Osteoblast (primary cell): ENCODE measurements at places on chromosomes 4 and X. TPM values are rescaled to one million over a fixed set of nuclear protein-coding genes. Genes with fewer than 3 reads are reported as not detected.
A peak's percentile ranks its signal among the peaks of the same experiment; 100 is the strongest.

DNA sequence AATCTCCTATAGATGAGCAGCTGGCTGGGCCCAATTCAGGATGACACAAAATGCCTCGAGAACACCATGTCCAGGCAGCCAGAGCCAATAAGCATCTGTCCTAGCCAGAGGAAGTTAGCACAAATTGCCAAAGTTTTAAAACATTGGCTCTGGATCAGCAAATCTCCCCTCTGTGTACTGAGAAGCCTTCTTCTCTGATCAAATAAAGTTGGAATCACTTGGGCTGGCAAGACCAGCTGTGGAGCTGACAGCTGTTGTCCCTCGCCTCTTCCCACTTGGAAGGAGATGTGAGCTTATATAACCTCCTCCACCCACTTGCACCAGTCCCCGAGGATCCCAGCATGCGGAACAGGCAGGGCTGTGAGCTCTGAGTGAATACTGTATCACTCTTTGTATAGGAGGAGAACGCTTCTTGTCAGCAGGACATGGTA is 183.9 kb downstream of the OPHN1 start:
- no peak overlapping the region for H3K4me3 ChIP-seq
- H3K27me3 ChIP-seq: peaks cover 17% of the 10 kb centered on the region

DNA sequence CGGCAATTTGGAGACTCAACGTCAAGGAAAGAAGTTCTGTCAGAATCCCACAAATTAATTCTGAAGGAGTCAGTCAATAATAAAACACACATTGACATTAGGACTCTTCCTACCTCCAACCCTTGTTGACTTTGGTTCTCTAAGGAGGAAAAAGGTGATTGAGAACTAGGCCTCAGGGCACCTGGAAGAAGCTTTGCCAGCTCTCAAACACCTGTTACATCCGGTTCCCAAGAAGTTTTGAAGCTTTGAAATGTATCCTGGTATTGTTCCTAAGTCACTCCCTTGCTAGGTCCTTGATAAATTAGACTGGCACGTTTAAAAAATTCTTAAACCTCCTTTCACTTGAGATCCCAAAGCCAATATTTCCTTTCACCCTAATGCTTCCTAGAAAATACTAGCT is 1.7 kb upstream of the CCDC160 start:
- H3K27me3 ChIP-seq: no peaks in the 10 kb centered on the region
- no peaks in the 10 kb centered on the region for H3K36me3 ChIP-seq
- no peak overlapping the region for H3K4me3 ChIP-seq
- H3K4me1 ChIP-seq: no peaks in the 10 kb centered on the region
- no peak for DNase-seq
- H3K27ac ChIP-seq: no peak overlapping the region

DNA sequence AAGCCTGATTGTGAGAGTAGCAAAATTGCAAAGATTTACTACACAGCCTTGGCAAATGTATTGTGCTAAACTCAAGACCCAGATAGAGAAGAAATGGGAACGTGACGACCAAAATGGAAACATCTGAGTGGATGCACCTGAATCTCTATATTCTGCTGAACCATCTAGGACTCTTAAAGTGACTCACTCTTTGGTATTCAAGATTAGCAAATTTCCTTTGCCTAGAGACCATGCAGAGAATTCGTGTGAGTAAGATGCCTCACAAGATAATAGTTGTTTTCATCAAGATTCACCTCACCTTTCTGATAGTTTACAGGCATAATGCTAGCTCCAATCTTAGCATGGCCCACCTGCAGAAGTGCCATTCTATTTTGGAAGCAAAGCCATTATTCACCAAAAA is 14.4 kb upstream of the ATOH1 start:
- H3K27me3 ChIP-seq: no peaks in the 10 kb centered on the region
- no peak for DNase-seq
- no peak overlapping the region for H3K4me3 ChIP-seq
- no peaks in the 10 kb centered on the region for H3K36me3 ChIP-seq
- no peaks in the 10 kb centered on the region for H3K4me1 ChIP-seq

DNA sequence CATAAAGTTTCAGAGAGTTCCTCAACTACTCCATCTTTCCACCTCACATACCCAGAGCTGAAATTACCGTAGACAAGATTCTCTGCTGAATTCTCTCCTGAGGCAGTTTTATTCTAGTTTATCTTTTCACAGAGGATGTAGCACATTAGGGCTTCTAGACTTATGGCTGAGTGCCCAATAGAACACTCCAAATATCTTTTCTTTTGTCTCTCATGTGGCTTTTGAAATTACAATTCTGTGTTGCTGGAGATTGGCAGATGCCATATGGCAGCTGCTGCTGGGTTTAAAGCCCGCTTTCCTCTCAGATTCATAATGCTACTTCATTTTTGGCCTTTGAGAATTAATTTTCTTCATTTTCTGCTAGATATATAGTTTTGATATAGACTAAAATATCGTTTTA is 107.6 kb upstream of the BANK1 start:
- no peak overlapping the region for H3K27ac ChIP-seq
- no peak overlapping the region for H3K4me3 ChIP-seq
- DNase-seq: no peak
- no peaks in the 10 kb centered on the region for H3K27me3 ChIP-seq

- DNase-seq: no peak
- H3K4me1 ChIP-seq: peaks cover 34% of the 10 kb centered on the region
- no peaks in the 10 kb centered on the region for H3K27me3 ChIP-seq
- H3K27ac ChIP-seq: peak overlapping the region; percentile 79
- H3K4me3 ChIP-seq: no peak overlapping the region
- H3K36me3 ChIP-seq: no peaks in the 10 kb centered on the region
These were observed 180.3 kb upstream of the MXRA5 start for GRCh38 chrX:3526731-3527130.

- no peaks in the 10 kb centered on the region for H3K4me1 ChIP-seq
- H3K27ac ChIP-seq: no peak overlapping the region
- H3K27me3 ChIP-seq: no peaks in the 10 kb centered on the region
These were observed 32.7 kb upstream of the MXRA5 start for GRCh38 chrX:3379111-3379510.

GRCh38 chr4:101136373-101137370 is 210.7 kb downstream of the PPP3CA start:
- H3K36me3 ChIP-seq: no peaks in the 10 kb centered on the region
- H3K27me3 ChIP-seq: no peaks in the 10 kb centered on the region
- H3K27ac ChIP-seq: no peak overlapping the region
- H3K4me1 ChIP-seq: peaks cover 9% of the 10 kb centered on the region
- DNase-seq: no peak
- no peak overlapping the region for H3K4me3 ChIP-seq

Gene FAM241A
- total RNA-seq: 2.1 and 2.2 TPM in 2 replicates

Gene THOC2
- total RNA-seq: 71.7 and 79.3 TPM in 2 replicates

Gene MAOA
- total RNA-seq: 4.1 and 5.8 TPM in 2 replicates
